ENCODE measurements at places on chromosomes 1 and 21.
A peak's percentile ranks its signal among the peaks of the same experiment; 100 is the strongest.

GRCh38 chr1:92031281-92032110, 1.7 kb downstream of the EPHX4 start:
- no peak for DNase-seq

- DNase-seq = no peak
Observed at GRCh38 chr1:200819726-200820125, 53.1 kb upstream of the GPR25 start.

DNA sequence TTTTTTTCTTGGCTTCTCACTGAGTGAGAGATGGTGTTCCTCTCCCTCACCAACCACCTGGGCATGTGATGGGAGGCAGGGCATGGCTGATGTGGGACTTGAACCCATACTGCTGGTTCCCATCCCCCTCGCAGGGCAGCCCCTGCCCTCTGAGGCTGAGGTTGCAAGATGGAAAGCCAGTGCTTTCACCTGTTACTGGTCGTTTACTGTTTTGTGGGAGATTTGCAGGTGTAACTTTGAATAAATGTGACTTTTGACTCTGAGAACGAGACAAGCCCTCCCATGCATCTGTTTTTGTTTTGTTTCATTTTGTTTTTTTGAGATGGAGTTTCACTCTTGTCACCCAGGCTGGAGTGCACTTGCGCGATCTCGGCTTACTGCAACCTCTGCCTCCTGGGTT, 21.6 kb downstream of the C1orf167 start:
- no peak for DNase-seq

DNA sequence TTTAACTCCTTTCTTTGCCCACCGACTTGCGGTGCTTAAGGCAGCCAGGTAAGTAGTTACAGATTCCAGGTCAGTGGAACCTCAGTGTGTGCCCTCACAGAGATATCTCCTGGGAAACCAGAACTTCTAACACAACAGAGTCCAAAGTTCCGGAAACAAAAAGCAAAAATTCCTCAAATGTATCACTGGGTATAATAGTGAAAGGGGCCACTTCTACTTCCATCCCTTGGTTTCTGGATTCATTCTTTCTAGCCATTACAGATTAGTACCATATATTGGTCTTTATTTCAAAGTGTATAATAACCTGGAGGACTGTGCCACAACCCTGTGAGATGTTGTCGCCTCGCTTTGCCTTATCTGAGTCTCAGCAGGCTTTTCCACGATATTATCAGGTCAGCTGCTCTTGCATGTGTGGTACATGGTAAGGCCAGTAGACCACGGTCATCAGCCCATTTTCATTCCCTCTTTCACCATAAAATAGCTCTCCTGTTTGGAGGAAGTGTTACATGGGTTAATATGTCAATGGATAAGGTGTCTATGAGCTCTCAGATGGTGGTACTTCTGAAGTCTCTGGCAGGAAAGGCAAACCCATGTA, 14.9 kb upstream of the VASH2 start:
- no peak for DNase-seq

DNA sequence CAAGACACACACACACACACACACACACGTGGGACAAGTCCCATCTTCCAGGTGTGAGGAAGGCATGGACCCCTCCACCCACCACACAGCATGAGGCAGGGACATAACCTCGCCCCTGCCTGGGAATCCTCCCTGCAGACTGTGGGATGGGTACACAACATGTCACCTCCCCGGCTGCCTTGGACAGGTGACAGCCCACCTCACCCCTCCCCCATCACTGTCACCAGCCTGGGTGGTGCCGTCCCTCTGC, 40.7 kb downstream of the AHDC1 start:
- no peak for DNase-seq

GRCh38 chr1:93847811-93848288, 31.2 kb downstream of the DNTTIP2 start:
- DNase-seq = peak; percentile 71

GRCh38 chr1:15344800-15345704, 64.6 kb upstream of the EFHD2 start:
- no peak for DNase-seq

DNA sequence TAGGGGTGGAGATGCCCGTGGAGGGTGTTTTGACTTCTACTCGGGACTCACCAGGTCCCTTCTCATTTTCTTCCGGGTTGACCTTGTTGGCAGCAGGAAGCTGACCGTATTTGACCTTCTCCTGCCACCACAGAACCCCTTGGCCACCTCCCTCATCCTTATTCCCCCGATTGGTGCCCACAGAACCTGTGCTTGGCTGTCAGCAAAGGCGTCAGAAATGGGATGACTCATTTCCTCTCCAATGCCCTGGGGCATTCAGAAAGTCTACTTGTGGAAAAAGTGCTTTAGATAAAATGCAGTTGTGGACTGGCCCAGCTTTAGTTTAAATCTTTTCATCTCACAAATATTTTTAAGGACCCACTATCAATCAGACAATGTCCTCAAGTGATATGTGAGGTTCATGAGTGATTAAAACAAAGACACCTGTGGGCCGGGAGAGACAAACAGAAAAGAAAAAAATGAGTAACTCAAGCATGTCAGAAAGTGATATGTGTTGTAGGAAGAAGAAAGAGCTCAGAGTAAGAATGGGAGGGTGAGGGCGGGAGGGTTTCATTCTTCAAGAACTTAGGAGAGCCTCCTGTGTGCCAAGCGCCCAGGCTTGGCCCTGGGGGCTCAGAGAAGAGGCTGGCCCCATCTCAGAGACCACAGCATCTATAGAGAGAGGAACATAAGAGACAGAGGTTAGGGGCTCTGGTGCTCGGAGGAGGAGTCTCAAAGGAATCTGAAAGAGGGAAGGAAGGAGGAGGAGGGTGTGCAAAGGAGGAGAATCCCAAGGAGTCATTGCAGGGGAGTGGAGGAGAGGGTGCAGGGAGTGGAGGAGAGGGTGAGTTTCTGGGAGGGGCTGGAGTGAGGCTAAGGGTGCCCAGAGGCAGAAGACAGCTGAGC, 221.6 kb upstream of the VAMP3 start:
- peak; percentile 76 for DNase-seq

- peak; percentile 26 for DNase-seq
Observed at GRCh38 chr1:12275370-12275769, 45.5 kb downstream of the VPS13D start.

- peak; percentile 47 for DNase-seq
Observed at GRCh38 chr1:54774820-54775498, 10.6 kb upstream of the PARS2 start.

All from hepatic stellate cell (primary cell).